Sciatic nerve (tissue), 2 donors: ENCODE measurements at places on chromosomes 4 and X.

GRCh38 chr4:94803181-94803580 lies 45.4 kb downstream of the BMPR1B start:
- no peak for DNase-seq

DNA sequence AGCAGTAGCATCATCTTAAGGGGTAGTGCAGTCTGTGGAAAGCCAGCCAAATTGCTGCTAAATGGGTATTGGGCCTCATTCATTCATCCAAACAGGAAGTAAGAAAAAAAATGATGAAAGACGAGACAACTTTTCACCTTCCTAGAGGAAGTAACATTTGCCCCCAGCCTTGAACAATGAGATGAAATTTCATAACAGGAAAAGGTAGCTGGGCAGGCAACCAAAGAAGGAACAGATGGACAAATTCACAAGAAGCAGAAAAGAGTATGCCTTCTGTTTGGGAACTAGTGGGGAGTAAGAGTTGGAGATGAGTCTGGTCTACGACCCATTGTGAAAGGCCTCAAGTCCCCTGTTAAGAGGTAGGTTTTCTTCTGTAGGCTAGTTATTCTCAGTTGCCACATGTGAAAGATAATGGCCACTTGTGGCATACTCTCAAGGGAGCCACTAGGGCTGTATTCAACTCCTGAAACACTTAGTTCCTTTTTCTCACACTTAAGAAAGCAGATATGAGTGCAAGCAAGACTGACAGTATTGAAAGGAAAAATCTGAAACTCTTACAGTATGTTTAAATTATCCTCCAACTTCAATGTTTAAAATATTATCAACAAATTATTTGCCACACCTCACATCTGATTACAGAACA lies 190.4 kb downstream of the AR start:
- DNase-seq, result no peak

- DNase-seq, result no peak
Measured at GRCh38 chrX:136781180-136781797, 557 bp upstream of the ARHGEF6 start.

- DNase-seq, result no peak
Measured at GRCh38 chr4:159443975-159444374, 341.1 kb downstream of the RAPGEF2 start.

DNA sequence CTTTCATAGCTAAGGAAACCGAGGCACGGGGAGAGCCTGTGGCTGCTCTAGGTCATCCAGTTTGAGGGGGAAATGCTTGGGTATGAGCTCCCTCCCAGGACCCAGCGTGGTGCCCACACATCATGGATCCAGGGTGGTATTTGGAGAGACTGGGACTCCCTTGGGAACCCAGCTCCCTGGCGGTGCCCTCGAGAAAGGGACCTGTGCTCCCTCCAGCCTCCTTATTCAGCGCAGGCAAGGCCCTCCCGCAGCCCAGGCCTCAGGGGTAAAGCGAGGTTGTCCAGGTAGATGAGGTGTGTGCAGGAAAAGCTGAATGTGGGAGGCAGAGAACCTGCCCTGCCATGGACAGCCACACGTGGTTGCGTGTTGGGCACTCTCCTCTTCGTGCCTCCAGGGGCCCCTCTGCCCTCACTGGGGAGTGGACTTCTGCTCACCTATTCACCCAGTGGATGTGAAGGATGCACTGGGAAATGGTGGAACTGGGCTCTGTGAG lies 53.8 kb upstream of the GPR78 start:
- no peak for DNase-seq

- no peak for DNase-seq
Measured at GRCh38 chr4:7871356-7871755, 68.3 kb downstream of the AFAP1 start.
